Activated CD8-positive, alpha-beta T cell treated with anti-CD3 and anti-CD28 coated beads, Interleukin-2, amount 10 ng/mL, durations not matched to agents 7 days and 5 days (primary cell): ENCODE measurements at places on chromosomes 4 and X. TPM values are rescaled to one million over a fixed set of nuclear protein-coding genes. Genes with fewer than 3 reads are reported as not detected.

DNA sequence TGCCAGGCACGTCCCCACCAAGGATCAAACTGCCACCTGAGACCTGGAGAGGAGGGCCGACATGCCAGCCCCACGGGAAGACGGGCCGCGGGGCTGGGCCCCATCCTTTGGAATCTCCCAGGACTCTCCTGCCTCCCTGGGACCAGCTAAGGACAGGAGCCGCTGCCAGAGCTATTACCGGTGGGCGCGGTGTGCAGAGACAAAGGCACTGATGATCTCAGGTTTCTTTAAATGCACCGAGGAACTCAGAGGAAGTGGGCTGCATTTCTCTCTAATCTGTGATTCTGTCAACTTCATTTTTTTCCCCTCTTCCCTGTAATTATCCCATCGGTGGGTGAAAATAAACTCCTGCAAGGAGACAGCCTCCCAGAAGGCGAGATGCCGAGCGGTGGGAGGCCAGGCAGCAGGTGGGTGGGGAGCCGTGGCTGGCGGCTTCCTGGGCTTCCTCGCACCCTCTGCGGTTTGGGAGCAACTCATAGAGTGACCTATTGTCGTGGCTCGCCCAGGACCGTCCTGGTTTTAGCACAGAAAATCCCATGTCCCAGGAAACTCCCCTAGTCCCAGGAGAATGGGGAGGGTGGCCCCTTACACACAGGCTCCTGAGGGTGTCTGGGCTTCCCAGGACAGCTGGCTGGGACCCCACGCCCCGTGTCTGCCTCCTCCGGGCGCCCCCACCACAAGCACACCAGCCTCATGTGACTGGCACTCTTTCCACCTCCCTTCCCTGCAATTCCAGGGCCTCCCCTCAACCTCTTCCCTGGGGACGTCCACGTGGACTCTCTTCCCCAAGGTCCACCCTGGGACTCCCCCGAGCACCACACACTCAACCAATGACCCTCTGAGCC is 62.3 kb upstream of the ADRA2C start:
- no peaks in the 10 kb centered on the region for H3K36me3 ChIP-seq
- H3K4me1 ChIP-seq = no peaks in the 10 kb centered on the region
- no peak for DNase-seq
- H3K27me3 ChIP-seq = no peaks in the 10 kb centered on the region

DNA sequence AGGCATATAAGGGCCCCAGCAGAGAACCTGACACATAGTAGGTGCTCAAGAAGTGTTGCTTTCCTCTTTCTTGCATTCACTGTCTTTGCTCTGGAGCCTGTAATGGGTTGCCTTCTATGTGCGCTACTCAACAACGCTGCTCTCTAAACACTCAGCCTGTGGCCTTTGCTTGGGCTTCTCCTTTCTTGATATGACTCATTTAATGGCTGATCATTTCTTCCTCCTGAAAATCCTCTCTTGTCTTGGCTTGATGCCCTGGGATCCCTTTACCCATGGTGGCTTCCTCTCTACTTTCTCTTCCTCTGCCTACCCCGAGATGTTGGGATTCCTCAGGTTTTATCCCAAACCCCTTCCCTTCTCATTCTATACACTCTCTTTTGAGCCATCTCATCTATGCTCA is 19.9 kb upstream of the PJA1 start:
- no peak overlapping the region for H3K27ac ChIP-seq
- H3K27me3 ChIP-seq = peaks cover 8% of the 10 kb centered on the region
- no peak for DNase-seq
- H3K36me3 ChIP-seq = no peaks in the 10 kb centered on the region

DNA sequence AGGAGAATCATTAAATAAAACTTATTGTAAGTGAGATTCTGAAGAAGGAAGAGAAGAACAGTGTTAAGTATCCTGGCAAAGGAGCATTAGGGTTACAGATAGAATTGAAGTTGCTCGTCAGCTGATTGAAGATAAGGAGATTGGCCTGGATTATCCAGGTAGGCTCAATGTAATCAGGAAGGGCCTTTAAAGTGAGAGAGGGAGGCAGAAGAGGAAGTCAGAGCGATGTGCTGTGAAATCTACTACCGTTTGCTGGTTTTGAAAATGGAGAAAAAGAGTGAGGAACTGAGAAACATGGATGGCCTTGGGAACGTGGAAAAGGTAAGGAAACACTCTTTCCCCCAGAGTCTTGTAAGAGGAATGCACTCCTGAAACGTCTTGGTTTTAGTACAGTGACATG is 245.7 kb downstream of the ANTXR2 start:
- DNase-seq = no peak
- H3K36me3 ChIP-seq = no peaks in the 10 kb centered on the region
- no peak overlapping the region for H3K4me3 ChIP-seq

- no peak overlapping the region for H3K27ac ChIP-seq
- peaks cover 26% of the 10 kb centered on the region for H3K27me3 ChIP-seq
- no peaks in the 10 kb centered on the region for H3K36me3 ChIP-seq
- no peak overlapping the region for H3K4me3 ChIP-seq
- no peaks in the 10 kb centered on the region for H3K4me1 ChIP-seq
Measured at GRCh38 chr4:1413204-1413663, 7.0 kb upstream of the NKX1-1 start.

GRCh38 chr4:158644356-158644755 is 27.3 kb downstream of the C4orf46 start:
- peaks cover 13% of the 10 kb centered on the region for H3K27me3 ChIP-seq
- no peak for DNase-seq
- H3K4me1 ChIP-seq = no peaks in the 10 kb centered on the region
- H3K4me3 ChIP-seq = no peak overlapping the region
- no peaks in the 10 kb centered on the region for H3K36me3 ChIP-seq
- no peak overlapping the region for H3K27ac ChIP-seq

GRCh38 chr4:22192084-22192511 is 243.5 kb upstream of the KCNIP4 start:
- H3K4me3 ChIP-seq = no peak overlapping the region
- DNase-seq = no peak
- no peak overlapping the region for H3K27ac ChIP-seq
- no peaks in the 10 kb centered on the region for H3K4me1 ChIP-seq

DNA sequence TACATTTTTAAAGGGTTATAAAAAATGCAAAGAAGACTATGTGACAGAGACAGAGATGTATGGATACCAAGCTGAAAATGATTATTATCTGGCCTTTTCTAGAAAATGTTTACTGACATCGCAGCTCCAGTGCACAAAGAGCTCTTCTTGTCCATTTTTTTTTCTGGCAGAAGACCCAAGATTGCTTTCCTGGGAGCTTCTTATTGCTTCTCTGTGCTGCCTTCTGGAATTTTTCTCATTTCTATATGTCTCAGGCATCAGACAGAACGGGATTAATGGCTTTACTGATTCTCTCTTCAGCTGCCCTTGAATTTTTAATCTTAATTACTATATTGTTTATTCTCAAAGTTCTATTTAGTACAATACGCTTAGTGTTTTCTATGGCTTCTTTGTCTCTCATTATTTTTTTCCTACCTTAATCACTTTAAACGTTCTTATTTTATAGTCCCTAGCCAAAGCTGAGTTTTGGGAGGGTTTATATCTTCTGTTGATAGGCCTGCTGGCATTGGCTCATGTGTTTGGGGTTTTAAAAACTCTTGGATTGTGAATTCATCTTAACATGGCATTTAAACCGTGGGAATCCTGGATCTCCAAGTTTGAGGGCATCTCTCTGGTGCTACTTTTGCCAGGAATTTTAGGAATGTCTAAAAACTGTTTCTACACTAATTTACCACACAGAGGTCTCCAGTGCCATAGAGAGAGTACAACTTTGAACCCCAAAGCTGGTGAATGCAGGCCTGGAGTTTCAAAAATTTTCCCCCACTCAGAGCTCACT is 138.9 kb upstream of the LNX1 start:
- DNase-seq = no peak
- no peak overlapping the region for H3K4me3 ChIP-seq
- H3K27me3 ChIP-seq = no peaks in the 10 kb centered on the region
- H3K36me3 ChIP-seq = no peaks in the 10 kb centered on the region
- no peaks in the 10 kb centered on the region for H3K4me1 ChIP-seq

DNA sequence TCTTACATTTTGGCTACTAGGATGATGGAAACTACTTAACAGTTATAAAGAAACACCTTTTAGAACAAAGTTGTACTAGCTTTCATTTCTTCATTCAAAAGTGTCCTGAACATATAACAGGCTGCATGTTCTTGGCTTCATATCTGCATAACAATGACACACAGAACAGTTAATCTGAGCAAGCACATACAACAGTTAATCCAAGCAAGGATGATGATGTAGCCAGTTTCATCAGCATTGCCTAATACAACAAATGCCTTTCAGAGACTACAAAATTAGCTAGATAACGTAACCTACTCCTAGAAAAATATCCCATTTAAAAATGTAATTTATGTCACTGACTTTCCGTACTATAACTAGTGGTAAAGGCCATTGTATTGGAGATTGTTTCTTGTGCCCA is 182.1 kb downstream of the SCFD2 start:
- peaks cover 27% of the 10 kb centered on the region for H3K36me3 ChIP-seq
- DNase-seq = no peak
- no peaks in the 10 kb centered on the region for H3K27me3 ChIP-seq
- no peak overlapping the region for H3K27ac ChIP-seq

GRCh38 chr4:146317783-146318182 is 103.4 kb downstream of the REELD1 start:
- DNase-seq = no peak
- no peak overlapping the region for H3K4me3 ChIP-seq

GRCh38 chr4:113467581-113467980 is 294.0 kb downstream of the CAMK2D start:
- no peaks in the 10 kb centered on the region for H3K27me3 ChIP-seq
- H3K27ac ChIP-seq = no peak overlapping the region
- peaks cover 16% of the 10 kb centered on the region for H3K36me3 ChIP-seq
- peaks cover 2% of the 10 kb centered on the region for H3K4me1 ChIP-seq
- no peak overlapping the region for H3K4me3 ChIP-seq

DNA sequence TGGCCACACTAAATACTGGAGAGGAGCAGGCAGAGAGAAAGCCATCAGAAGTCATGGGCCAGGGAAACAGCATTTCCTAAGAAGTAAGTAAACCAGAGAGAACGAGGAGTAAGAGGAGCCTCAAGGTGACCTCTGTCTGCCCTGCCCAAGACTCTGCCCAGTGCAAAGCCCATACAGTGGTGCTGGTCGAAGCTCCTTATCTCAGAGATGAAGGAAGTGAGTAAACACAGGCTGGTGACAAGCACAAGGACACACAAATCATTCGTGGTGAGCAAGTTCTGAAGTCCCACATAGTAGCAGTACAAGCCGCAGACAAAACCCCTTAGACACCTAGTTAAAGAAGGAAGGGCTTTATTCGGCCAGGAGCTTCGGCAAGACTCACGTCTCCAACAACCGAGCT is 62.7 kb downstream of the DCTD start:
- no peak overlapping the region for H3K27ac ChIP-seq
- H3K4me1 ChIP-seq = no peaks in the 10 kb centered on the region
- no peak overlapping the region for H3K4me3 ChIP-seq
- no peaks in the 10 kb centered on the region for H3K27me3 ChIP-seq

DNA sequence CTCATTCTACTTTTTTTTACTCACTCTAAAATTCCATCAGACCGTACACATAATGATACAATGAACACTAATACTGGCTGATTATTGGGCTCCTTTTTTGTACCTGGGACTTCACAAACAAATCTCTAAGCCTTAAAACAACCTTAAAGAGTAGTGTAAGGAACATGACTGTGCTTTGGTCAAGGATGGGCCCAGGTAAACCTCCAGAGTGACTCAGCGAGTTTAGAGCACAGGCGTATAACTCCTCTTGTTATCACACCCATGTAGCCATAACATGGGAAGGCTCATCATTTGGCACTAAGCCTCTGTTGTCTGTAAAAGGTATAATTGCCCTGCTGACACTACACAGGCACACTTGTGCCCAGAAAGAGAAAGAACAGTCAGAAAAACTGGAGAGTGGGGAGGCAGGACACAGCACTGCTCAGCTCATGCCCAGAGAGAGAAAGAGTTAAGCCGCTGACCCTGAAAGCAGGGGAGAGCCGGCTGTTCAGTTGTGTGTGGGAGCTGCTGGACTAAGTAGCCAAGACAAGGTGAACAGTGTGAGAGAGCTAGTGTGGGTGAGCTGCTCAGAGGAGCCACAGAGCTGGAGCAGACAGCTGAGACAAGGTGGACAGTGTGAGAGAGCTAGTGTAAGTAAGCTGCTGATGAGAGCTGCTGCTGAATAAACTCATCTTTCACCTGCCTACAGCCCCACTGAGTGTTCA is 319.6 kb upstream of the BMP3 start:
- H3K36me3 ChIP-seq = peaks cover 2% of the 10 kb centered on the region
- H3K27me3 ChIP-seq = no peaks in the 10 kb centered on the region
- no peak for DNase-seq

- DNase-seq = no peak
- no peak overlapping the region for H3K27ac ChIP-seq
- H3K27me3 ChIP-seq = peaks cover 12% of the 10 kb centered on the region
- no peaks in the 10 kb centered on the region for H3K36me3 ChIP-seq
Measured at GRCh38 chrX:103644125-103644524, 15.3 kb downstream of the TCEAL1 start.

DNA sequence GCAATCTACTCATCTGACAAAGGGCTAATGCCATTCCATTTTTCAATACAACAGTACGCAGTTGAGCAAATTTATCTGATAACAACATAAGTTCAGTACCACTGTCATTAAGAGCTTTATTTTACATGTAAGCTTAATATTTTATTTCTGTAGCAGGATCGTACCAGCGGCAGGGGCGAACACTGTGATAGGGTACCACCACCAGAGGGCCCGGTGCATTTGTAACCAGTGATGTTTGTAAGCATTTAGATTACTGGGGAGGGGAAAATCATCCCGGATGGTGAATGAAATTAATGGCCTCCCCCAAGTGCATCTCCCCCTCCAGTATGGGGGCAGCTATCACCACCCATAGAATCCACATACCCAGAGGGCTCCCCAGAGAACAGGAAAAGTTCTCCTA is 179.0 kb downstream of the ADGRA3 start:
- H3K27ac ChIP-seq = no peak overlapping the region
- H3K4me1 ChIP-seq = no peaks in the 10 kb centered on the region
- H3K36me3 ChIP-seq = no peaks in the 10 kb centered on the region
- no peak overlapping the region for H3K4me3 ChIP-seq
- no peaks in the 10 kb centered on the region for H3K27me3 ChIP-seq
- DNase-seq = no peak

DNA sequence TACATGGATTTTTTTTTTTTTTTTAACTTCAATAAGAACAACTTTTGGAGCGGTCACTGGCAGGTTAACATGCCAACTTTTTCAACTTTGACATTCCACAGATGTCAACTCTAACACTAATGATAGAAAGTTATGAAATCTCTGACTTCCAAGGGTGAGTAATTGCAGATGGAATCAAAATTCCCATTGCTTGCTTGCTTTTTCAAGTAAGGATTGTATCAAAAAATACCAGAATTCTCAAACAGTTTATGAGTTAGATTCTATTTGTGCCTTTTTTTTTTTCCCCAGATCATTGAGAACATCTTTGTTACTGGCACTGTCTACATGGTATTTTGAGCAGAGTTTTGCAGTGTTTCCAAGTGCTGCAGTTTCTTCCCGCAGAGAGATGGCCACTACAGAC is 50.3 kb upstream of the OTUD4 start:
- H3K4me1 ChIP-seq = no peaks in the 10 kb centered on the region
- no peak overlapping the region for H3K27ac ChIP-seq
- H3K36me3 ChIP-seq = no peaks in the 10 kb centered on the region
- no peak for DNase-seq
- no peak overlapping the region for H3K4me3 ChIP-seq

The STIM2 gene
- 52.3 TPM for total RNA-seq

The AKAP14 gene
- total RNA-seq = not detected

The C4orf51 gene
- total RNA-seq = not detected

The ATOH1 gene
- not detected for total RNA-seq

The HPSE gene
- 19.0 TPM for total RNA-seq

The ZDHHC15 gene
- total RNA-seq = not detected

The TRIM75 gene
- total RNA-seq = not detected

The PRKG2 gene
- 0.26 TPM for total RNA-seq
